CD4-positive, alpha-beta T cell treated with Interleukin-6 at 100 ng/mL for 8 hours (primary cell): ENCODE measurements at places on chromosomes 4 and X.

DNA sequence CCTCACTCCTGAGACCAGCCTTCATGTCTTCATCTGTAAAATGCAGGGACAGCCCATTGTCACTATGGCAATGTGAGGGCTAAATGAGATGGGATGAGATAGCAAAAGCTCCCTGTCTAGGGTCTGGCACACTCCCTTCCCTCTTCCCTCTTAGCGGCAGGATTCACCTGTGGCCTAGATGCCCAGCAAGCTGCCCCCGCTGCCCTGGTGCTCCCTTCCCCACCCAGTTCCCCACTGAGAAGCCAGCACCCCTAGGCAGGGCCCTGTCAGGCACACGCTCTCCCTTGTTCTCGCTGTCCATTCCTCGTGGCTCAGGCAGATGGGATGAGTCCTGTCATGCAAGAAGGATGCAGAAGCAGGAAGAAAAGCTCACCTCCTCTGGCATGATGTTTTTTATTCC, 49.2 kb upstream of the PJA1 start:
- DNase-seq, result no peak

- no peak for DNase-seq
Observed at GRCh38 chr4:159171287-159171686, 68.4 kb downstream of the RAPGEF2 start.

- no peak for DNase-seq
Observed at GRCh38 chrX:119512146-119512800, 44.0 kb downstream of the SLC25A5 start.

GRCh38 chr4:31007858-31008257, 287.7 kb downstream of the PCDH7 start:
- DNase-seq, result no peak

- no peak for DNase-seq
Observed at GRCh38 chr4:139188648-139189416, 11.8 kb upstream of the ELF2 start.

GRCh38 chr4:182369211-182369610, 126.0 kb downstream of the TENM3 start:
- DNase-seq, result no peak

GRCh38 chr4:15470128-15470475, 420 bp downstream of the CC2D2A start:
- no peak for DNase-seq

- no peak for DNase-seq
Observed at GRCh38 chr4:74159143-74159709, 1.3 kb downstream of the MTHFD2L start.

GRCh38 chr4:111475666-111476065, 669.6 kb upstream of the FAM241A start:
- DNase-seq, result no peak

DNA sequence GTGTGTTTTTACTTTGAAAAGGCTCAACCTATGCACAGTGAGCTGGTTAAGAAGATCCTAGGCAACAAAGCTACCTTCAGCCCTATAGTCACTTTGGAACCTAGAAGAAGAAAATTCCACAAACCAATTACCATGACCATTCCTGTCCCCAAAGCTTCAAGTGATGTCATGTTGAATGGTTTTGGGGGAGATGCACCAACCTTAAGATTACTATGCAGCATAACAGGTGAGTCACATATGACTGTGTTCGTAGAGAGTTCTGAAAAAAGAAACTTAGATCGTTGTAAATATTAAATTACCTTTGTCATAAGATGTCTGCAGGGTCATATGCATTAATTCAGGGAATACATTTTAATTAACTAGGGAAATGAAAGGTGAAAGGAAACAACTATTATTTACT, 287.1 kb downstream of the ANK2 start:
- DNase-seq, result no peak

GRCh38 chrX:1485033-1485432, 32.3 kb upstream of the ASMTL start:
- no peak for DNase-seq

GRCh38 chrX:149471397-149471796, 33.7 kb downstream of the IDS start:
- no peak for DNase-seq

- DNase-seq, result no peak
Observed at GRCh38 chrX:93420525-93421082, 252.8 kb downstream of the NAP1L3 start.

- no peak for DNase-seq
Observed at GRCh38 chr4:3197366-3198105, 51.4 kb upstream of the MSANTD1 start.

DNA sequence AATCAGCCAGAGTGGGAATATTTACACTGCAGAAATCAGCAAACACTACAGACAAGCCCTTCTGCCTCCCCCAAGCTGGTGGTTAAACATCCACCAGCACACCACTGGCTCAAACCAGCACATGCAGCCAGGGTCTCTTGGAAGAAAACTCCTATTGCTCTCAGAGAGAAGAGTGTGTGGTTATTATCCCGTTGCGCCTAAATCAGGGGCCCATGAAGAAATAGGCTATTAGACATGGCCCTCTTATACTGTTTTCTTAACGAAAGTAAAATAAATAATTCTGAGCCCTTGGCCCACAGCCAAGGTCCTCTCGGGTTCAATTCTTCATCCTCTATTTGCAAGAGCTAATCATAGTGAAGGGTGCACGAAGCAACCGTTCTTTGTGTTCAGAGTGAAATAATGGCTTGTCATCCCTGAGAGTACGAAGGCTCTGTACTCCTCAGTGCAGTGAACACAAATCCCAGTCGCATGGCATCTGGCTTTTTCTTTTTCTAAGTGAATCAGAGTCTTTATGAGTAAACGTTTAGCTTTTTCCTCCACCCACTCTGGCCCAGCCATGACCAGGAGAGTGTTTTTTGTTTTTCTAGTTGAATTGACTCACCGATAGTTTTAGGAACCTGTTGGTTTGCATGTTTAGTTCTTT, 33.4 kb upstream of the RBM47 start:
- DNase-seq, result no peak

- no peak for DNase-seq
Observed at GRCh38 chr4:150591406-150591805, 9.5 kb downstream of the MAB21L2 start.

DNA sequence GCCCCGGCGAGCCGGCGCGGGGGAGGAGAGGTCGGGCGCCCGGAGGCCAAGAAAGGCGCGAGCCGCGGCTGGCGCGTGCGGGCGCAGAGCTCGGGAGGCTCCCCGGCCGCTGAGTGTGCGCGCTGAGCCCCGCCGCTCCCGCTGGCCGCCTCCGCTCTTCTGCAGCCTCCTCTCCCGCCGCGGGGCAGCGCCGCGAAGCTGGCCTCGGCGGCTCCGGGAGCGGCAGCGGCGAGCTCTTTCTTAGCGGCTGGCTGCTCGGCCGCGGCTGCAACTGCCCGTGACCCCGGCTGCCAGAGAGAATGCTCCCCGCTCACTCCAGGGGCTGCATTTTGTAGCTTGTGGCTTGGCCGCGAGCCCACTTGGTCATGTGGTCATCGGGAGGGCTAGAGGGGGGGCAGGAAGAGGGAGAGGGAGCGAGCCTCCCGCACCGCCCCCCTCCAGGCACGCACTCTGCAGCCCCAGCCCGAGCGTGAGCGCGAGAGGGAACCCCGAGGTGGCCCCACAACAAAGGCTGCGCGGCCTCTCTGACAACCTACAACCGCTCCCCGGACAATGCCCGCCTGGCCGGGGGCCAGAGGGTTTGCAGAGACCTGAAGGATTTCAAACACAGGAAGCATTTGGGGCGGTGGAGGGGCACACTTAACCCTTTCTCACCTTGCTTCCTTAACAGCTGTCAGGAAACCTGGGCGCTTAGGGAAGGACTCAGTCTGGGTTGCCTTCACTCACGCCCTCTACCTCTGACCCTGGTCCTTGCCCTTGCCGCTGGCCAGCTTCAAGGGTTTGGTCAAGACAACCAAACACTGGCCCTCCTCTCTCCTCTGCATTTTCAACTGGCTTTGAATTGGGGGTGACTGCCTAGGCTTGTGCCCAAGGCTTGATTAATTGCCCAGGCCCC, at the start of gene APLN:
APLN (minus strand) TSS at position 305 of the 895 bp plus-strand sequence. CDS start 326 bp downstream, outside the sequence.
- no peak for DNase-seq

- DNase-seq, result no peak
Observed at GRCh38 chr4:16597845-16598596, 300.4 kb downstream of the LDB2 start.

DNA sequence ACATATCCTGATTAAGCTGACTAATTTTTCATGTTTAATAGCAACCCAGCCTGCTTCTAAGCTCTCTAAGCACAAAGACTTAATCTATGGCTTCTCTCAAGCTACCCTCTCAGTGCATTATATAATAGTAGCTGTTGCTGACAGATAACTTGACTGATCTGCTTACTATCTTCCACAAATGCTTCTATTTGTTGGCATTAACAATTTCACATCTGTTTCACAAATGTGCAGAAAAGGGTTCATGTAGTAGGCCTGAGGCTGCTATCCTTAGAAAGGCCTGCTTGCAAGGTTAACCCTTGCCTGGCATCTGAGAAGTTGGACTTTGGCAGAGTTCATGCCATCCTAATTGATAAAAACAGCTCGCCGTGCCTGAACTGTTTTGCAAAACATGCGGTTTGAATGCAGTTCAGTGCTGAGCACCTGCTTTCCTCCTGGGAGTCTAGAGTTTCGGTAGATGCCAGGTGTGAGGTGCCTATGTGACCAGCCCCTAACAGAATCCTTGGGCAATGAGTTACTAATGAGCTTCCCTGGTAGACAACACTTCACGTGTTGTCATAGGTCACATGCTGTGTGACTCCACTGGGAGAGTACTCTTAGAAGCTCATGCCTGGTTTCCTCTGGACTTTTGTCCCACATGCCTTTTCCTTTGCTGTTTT, 68.4 kb downstream of the NSG1 start:
- DNase-seq, result no peak

GRCh38 chrX:118975831-118976598, 1.6 kb downstream of the LONRF3 start:
- DNase-seq, result peak; percentile 63
